Stimulated activated CD4-positive, alpha-beta T cell treated with anti-CD3 and anti-CD28 coated beads, Interleukin-1b, Interleukin-23, amount 100 ng/mL, for 1 hour (primary cell): ENCODE measurements at places on chromosomes 11 and 22.

- no peak for DNase-seq
Observed at GRCh38 chr22:22787151-22787550, 100.5 kb upstream of the IGLL5 start.

- no peak for DNase-seq
Observed at GRCh38 chr11:79269611-79270307, 171.1 kb downstream of the TENM4 start.

DNA sequence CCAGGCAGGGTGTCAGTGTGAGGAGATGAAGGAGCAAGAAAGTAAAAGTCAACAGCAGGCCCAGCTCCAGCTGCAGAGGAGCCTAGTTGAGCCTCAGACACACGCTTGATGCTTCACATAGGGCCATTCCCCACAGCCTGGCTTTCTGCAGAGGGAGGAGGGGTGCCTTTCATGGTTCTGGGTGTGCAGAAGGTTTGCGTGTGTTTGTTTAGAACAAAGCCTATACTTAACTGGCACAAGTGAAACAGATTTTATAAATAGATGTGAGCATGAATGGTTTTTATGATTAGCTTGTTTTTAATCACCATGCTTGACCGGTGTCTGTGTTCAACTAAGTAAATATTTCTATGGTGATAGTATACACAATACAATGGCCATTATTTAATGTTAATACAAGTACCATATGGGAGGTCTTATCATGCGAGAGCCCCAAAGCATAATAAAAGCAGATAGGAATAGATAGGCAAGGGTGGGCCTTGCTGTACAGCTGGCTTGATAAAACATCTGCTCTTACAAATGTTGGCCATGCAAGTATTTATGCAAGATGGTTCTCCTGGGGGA lies 290.2 kb downstream of the ETS1 start:
- DNase-seq = no peak

DNA sequence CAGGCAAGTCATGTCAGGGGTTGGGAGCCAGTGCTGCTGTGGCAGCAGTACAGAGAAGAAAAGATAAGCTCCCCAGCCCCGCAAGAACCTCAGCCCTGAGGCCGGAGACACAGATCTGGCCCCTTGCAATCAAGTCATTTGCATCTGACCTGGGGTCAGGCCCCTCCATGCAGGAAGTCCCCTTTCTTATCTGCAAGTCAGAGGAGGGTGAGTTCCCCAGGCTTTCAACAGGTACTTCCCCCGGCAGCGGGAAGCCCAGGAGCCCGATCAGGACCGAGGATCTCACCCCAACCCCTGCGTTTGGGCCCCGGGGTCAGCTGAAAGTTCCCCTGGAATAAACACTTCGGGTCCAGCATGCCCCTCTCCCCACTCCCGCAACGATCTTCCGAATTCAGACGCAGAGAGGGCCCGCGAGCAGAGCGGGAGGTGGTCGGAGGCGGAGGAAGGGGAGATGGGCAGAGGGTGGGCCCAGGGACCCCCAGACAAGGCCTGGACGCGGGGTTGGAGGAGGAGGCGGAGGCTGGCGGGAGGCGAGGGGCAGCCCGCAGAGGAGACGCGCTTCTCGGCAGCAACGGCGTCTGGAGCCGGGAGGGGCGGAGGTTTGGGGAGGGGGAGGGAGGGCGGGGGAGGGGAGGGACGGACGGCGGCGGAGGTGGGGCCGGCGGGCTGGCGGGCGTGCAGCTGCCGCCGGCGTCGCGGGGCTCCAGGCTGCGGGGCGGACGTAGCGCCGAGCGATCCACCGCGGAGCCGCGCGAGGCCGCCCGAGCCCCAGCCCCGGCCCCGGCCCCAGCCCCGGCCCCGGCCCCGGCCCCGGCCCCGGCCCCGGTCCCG lies at the start of gene TSPAN18:
Gene TSPAN18, plus strand, starts transcription at position 680 of the 831 bp plus-strand sequence. CDS start 179,455 bp downstream, outside the sequence.
- DNase-seq = no peak

GRCh38 chr11:9498457-9499078 lies 37.8 kb downstream of the ZNF143 start:
- no peak for DNase-seq

GRCh38 chr11:59025097-59025496 lies 61.0 kb upstream of the GLYATL1B start:
- no peak for DNase-seq
